ENCODE measurements at places on chromosomes 12 and 14. TPM values are rescaled to one million over a fixed set of nuclear protein-coding genes. Genes with fewer than 3 reads are reported as not detected.

DNA sequence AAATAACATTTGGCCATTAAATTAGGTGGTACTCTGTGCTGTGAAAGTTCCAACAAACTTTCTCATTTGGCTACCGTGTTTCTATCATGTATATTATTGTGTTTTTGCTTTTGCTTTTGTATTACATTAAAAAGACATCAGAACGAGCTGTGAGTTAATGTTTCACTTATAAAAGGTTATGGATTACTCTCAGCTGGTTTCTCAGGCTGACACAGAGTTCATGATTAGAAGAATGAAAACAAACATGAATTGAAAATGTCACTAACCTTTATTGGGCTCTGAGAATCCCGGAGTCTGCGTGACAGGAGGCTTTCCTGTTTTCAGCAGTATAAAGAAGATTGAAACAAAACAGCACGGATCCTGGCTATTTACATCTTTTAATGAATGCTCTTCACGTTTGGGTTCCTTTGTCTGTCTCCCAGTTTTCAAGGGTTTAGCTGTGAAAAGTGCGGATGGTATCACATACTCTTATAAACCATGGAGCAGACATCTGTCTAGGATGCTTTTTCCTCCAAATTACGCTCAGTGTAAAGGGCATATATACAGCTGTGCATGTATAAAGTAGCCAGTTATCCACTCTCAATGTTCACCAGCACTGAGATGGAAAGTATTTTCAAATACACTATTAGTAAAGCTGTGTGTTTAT is 153.6 kb downstream of the PTCSC3 start:
- DNase-seq: no peak

- DNase-seq: no peak
These were observed 69.5 kb upstream of the FOXN3 start for GRCh38 chr14:89486505-89486904.

The SETD1B gene
- total RNA-seq: 1.3 TPM

The SIRT4 gene
- 3.2 TPM for total RNA-seq

DNA sequence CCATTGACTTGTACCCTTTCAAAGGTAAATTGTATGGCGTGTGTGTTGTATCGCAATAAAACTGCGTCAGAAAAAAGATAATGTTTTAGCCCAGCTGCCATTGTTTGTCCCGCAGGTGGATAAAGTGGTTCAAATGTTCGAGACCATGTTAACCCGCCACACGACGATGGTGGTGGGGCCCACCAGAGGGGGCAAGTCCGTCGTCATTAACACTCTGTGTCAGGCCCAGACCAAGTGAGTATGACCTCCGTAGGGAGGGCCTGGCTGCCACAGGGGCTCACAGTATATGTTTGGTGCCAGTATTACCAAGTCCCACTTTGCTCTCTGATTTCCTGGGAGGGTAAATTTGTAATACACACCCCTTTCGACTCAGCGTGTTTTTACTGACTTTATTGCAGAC is 96.9 kb downstream of the DNAH10 start:
- no peak for DNase-seq

DNA sequence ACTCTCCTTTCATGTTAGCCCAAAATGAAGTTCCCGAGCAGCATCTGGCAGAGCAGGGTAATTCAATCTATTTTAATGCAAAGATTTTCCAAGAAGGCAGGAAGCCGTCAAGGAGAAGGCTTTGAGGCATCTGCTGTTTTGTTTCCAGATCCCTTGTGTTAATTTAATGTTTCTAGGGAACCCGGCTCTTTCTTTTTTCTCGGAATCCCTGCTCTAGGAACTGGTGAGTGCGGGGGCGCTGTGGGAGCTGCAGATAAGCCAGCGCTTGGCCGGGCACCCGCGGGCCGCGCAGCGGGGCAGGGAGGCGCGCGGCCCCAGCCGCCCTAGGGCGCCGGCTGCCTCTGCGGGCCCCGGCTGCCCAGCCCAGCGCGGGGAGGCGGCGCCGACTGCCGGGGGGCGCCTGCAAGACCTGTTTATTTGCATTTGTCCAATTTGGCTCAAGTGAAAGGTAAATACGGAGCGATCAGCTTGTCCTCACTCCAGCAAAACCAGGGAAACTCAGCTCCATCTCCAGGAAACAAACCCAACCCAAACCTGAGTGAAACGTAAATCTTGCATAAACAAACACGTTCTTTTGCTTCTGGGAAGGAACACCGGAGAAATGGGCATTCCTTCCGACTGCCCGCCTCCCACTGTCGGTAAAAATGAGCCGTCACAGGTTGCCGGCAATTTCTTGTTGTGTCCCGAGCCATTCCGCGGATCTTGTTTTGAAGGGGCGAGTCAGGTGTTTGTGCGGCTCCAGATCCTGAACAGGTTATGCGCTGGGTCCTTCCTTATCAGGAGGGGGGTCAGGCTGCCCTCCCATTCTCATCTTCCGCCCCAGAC is 65.1 kb downstream of the CRADD start:
- DNase-seq: peak; percentile 84

- peak; percentile 98 for DNase-seq
These were observed 99.9 kb downstream of the TMTC3 start for GRCh38 chr12:88241862-88242570.

GRCh38 chr14:96783043-96783914 is 13.9 kb upstream of the VRK1 start:
- no peak for DNase-seq

DNA sequence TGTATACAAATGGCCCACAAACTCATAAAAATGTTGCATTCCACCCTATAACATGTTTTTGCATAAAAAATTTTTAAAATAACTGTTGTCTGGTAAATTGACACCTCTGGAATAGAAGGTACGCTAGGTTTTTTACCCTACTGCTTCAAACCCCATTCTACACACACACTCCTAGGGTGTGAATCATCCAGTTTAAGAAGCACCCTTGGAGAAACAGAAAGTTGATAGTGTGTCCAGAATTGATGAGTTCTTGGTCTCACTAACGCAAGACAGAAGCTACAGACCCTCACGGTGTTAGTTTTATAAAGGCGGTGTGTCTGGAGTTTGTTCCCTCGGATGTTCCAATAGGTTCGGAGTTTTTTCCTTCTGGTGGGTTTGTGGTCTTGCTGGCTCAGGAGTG is 158.5 kb downstream of the KLRB1 start:
- DNase-seq: no peak
